ENCODE measurements at places on chromosomes 2 and 18.

DNA sequence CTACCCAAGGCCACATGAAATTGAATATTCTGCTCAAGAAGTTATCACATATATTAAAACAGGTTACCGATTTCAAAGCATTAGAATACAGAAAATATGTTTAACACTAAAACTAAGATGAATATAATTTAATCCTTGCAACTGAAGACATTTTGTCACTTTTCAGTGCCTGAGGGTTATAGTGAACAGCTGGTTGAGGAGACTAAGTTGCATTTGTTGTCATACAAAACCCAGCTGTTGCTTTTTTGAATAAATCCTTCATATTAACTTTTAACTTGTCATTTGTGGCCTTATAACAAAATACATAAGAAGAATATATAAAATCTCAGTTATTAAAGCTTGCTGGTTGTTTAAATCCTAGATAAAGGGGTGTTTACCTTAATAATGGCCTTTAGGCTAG lies 37.5 kb downstream of the RBKS start:
- no peak for DNase-seq

GRCh38 chr2:211181626-211182025 lies 625.2 kb downstream of the CPS1 start:
- DNase-seq: no peak

GRCh38 chr2:54866868-54867267 lies 143.4 kb downstream of the EML6 start:
- no peak for DNase-seq

DNA sequence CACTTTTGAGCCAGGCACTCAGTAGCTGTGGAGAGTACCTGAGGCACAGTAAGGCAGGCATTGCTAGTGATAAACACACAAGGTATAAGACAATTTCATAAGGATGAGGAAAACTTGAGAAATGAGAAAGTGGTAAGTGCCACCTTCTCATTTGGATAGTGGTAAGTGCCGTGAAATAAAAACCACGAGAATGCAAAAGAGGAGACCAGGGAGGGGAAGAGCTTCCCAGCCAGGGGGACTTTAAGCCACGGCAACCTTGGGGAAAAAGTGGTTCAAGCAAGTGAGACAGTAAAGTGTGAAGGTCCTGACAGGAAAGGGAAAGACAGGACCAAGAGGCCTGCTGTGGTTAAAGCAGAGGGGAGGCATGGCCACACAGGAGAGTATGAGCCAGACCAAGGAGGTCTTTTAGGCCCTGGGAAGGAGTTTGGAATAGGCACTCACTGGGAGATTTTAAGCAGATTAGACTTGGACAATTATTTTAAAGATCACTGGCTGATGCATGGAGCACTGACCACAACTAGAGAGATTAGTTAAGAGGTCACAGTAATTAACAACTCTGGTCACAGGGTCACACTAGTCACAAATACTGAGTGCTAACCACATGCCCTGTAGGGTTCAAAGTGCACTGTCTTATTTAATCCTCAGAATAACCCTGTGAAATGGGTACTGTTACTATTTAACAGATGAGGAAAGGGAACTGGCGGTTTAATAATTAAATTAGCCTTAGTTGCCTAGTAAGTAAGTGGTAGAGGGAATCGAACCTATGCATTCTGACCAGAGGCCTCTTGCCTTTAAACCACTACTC lies 50.1 kb downstream of the THOC1 start:
- DNase-seq: no peak

- no peak for DNase-seq
These were observed 425.7 kb downstream of the LRATD1 start for GRCh38 chr2:15058015-15058720.

GRCh38 chr2:208255557-208256106 lies 761 bp upstream of the IDH1 start:
- DNase-seq: no peak

DNA sequence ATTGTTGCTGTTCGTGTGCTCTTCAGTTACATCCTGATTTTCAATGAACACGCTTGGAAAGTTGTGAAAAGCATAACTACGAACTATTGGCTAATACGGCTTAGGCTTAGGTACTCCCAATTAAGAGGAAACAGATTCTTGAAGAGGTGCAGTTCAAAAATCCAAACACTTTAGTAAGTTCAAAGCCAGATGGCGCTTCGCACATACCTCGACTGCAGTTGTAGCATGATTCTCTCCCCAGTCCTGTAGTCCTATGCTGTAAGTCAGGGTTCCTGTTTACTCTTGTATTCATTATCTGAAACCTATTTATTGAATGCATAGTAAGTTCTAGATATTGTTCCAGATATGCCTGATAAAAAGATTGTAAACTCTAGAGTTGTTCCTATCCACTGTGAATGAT lies 165.2 kb downstream of the TRIB2 start:
- no peak for DNase-seq

All from activated T-helper 1 cell treated with anti-CD3 and anti-CD28 coated beads, Interleukin-12 subunit alpha, Interleukin-12 subunit beta, Interleukin-2, Interleukin-4 antibody, amounts not matched to agents 30 ng/mL and 10 ng/mL and 1 ng/mL, durations not matched to agents 14 hours and 24 hours and 36 hours (primary cell).